ENCODE measurements at places on chromosomes 3 and 15.

DNA sequence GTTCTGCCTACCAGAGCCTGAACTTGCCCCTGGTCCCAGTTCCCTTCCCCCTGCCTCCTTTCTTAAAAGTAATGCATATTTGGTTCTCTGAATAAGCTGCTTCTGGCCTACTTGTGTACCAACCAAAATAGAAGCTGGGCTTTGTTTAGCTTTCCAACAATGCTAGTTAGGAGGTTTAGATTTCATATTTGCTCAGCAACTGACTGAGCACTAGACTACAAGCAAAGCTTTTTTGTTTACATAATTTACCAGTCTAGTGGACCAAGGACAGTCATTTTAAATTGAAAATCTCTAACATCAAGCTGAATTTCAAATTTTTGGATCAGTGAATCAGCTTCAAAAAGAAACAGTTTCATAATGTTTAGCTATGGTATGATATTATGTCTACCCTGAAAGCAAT lies 331.2 kb downstream of the ULK4 start:
- no peak for DNase-seq

DNA sequence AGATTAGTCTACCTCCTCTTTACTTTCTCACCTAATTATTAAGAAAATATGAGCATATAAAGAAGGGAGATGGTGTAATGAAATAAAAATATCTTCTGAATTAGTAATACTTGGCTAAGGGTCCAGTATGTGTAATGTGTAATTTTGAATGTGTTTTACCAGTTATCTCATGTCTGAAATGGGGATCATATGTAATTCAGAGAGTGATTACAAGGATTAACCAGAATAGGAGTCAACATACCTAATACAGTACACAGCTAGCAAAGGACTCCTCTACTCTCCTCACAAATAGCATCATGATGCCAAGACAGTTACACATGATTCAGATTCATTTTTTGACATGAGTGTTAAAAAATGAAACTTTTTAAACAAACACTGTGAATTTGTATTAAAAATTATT lies 570.4 kb downstream of the SI start:
- no peak for DNase-seq

- DNase-seq, result no peak
Observed at GRCh38 chr3:127769284-127770081, 52.8 kb downstream of the MGLL start.

GRCh38 chr3:127158614-127159229 lies 34.2 kb upstream of the PRR23E start:
- DNase-seq, result peak; percentile 68

- no peak for DNase-seq
Observed at GRCh38 chr15:95284492-95284891, 1046.0 kb upstream of the NR2F2 start.

DNA sequence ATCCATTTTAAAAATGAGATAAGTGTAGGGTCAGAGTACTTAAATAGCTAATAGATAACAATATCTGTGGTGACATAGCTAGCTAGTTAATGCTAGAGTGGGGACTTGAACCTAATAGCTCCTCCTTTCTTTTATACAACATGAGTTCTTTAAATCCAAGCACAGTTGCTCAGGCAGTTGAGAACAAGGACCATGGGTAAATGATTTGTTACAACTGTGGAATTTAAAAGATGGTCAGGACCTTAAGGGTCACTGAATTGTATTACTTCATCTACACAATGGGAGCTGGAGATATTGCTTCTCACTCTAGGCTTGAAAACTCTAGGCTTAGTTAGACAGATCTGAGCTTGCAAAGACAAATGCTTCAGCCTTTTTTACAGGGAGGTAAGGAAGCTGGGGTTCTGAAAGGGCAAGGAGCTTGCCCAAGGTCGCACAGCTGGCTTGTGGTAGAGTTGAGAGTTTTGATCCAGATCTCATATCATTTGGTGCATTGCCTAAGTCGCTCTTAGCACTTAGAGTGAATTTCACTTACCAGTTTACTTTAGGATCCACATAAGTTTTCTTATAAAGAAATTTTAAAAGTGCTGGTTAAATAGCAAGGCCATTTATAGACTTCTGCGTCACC lies 90.2 kb downstream of the EDEM1 start:
- no peak for DNase-seq

DNA sequence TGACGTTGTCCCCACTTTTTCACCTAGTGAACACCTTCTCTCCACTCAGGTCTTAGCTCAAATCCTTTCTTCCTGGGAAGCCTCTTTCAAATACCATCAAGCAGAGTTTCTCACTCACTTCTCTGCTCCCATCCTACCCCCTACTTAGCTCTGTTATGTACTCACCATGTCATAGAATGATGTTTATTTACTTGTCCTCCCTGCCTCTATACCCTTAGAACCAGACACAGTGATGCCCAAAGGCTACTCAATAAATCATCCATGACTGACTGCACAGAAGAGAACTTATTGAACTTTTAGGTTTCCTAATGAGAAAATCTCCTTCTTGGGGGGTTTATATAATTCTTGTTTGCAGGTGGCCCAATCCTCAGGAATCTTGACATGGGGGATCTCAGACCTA lies 154.2 kb downstream of the SSR3 start:
- no peak for DNase-seq

DNA sequence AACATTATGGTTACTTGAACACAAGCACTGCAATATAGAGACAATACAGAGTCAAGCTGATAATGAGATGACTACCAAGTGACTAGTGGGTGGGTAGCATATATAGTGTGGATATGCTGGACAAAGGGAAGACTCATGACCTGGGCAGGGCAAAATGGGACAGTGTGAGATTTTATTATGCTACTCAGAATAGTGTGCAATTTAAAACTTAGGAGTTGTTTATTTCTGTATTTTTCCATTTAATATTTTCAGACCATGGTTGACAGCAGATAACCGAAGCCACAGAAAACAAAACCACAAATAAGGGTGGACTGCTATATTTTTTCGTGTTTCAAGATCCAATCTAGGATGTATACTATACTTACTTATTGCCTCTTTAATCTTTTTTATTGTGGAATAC lies 19.6 kb downstream of the GALK2 start:
- no peak for DNase-seq

GRCh38 chr3:138908846-138909245 lies 38.1 kb downstream of the FOXL2 start:
- DNase-seq, result no peak

GRCh38 chr3:116441652-116442051 lies 3.6 kb downstream of the LSAMP start:
- no peak for DNase-seq

DNA sequence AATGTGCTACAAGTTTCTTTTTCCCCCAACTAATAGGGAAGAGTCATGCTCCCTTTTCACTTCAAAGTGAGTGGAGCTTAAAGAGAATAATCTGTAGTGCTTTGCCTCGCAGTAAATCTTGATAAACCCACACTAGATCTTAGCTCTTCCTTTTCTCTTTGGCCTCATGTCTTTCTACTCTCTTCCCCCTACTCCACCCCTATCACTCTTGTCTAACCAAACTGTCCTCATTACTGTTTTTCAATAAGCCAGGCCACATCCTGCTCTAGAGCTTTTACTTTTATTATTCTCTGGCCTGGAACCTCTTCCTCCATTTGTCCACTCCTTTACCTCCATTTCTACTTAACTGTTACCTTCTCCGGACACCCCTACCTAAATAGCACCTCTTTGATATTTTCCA lies 291.0 kb upstream of the SATB1 start:
- no peak for DNase-seq

- DNase-seq, result no peak
Observed at GRCh38 chr3:162337630-162338029, 841.0 kb downstream of the OTOL1 start.

DNA sequence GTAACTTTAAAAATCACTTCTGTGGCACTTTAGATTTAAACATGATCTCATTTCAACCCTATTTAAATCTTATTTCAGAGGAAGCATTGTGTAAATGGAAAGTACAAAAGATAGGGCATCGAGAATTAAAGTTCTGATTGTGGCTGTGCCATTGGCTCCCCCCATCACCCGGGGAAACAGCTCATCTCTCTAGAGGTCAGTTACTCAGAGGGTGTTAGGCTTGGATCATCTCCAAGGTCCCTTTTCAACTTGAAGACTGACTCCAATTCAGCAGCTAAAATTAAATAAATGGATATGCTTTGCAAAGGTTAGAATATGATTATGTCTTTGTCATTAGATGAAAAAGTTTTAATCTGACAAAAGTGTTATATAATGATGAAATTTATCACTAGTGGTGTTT lies 20.1 kb downstream of the CADM2 start:
- DNase-seq, result no peak

GRCh38 chr15:83850015-83850414 lies 196.1 kb downstream of the ADAMTSL3 start:
- no peak for DNase-seq

GRCh38 chr3:25421747-25422146 lies 6.3 kb upstream of the RARB start:
- no peak for DNase-seq

DNA sequence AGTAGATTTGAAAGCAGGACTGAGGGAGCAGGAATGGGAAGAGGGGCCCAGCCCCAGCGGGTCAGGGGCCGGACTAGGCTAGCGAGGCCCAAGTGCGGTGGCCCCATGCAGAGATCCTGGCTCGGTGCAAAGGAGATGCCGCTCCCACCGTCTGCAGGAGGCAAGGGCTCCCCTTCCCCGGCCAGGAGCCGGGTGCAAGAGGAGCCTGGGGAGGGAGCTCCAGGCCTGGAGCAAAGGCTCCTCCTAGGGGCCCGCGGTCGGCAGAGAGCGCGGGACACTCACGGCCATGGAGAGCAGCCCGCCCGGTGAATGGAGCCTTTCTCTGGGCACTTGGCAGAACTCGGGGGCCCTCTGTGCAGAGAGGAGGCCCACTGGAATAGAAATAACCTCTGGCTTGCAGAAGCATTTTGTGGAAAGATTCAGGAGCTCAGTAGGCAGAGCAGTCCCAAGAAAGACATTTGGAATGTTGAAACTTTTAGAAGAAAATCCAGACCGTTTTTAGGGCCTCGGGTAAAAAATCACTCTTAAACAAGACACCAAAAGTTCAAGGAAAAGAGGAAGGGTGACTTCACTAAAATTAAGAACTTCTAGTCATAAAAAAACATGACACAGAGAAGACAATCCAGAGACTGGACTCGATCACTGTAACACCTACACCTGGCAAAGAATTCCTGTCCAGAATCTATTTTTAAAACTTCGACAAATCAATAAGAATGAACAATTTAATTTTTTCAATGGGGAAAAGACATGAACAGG lies 43.0 kb upstream of the USP3 start:
- DNase-seq, result no peak

DNA sequence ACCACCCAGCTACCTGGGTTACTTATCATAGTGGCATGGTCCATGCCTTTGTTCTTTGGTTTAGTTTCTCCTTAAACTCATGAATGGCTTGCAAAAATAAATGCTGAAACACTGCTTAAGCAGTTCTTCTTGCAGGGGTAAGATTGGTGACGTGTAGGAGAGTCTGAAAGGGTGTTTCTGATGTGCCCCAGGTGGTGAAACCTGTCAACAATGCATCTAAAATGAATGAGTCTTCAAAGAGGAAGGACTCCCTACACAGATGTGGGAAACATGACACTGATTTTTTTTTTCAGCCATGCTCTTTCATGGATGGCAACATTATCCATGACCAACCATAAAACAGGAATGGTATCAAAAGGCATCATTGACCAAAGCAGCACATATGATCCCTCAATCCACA lies 72.0 kb downstream of the KCNH8 start:
- no peak for DNase-seq

GRCh38 chr3:42535981-42536784 lies 33.7 kb downstream of the VIPR1 start:
- DNase-seq, result no peak

DNA sequence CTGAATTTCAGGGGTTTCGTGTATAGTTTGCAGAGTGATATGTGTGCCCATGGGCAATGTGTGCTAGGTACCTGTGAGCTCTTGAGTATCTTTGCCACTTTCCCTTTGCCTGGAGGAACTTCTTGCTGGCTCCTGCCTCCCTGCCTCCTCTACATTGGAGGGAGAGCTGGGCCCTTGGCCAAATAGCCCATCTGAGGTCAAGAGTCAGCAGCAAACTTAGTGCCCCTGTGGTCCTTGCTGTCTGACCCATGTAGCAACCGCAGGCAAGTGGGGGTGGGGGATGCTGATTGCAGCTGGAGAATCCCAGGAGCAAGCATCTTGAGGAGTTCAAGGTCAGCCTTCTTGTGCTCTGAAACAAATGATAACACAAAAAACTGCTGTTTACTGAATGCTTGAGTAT lies 5.4 kb upstream of the TBC1D21 start:
- no peak for DNase-seq

- no peak for DNase-seq
Observed at GRCh38 chr3:40639006-40639405, 114.2 kb downstream of the ZNF621 start.

DNA sequence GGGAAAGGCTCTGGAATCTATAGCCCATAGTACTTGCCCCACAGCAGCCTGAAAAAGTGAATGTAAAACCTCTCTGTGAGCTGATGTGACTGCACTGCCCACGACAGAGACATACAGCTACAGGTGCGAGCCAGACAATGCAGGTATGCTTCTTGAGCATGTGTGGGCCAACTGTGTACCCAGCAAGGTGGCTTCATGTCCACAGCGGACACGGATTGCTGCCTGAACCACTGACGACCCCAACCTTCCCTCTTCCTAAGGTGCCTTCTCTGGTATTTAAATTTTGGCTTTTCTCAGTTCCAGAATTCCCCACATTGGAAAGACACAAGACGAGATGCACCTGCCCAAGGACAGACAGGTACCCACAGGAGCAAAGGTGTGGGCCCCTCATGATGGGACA lies 65.8 kb downstream of the SCN5A start:
- DNase-seq, result no peak

DNA sequence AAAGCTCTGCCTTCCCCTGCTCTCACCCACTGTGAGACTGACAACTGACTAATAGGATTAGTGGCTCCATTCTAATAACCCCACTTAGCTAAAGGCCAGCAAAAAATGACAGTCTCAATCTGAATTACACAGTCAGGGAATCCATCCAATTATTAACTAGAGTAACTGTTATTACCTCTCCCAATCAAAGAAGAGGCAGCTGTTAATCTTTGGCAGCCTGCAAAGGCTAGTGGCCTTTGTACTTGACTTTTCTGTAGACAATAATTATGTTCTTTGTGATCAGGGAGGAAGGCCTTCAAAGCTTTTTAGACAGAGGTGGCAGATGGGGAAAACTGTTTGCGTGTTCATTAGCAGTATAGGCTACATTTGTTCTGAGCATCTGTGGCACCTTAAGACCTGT lies 177.7 kb downstream of the ISL2 start:
- peak; percentile 67 for DNase-seq

DNA sequence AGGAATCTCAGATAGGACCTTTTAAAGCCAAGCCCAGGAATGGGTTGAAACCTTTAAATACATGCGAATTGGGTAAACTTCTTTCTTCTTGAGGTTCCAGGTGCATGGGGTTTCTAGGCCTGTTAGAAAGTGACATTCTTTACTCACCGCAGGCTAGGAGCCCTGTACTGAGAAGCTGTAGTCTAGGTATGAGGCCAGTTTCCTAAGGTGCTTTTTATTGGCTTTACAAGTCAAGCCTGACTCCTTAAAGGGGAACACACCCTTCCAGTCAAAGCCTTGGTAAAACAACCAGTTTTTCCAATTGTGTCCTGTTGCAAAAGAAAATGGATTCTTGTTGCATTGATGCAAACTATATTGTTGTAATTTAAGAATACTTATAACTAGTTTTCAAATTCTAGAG lies 76.1 kb upstream of the ATP11B start:
- no peak for DNase-seq

GRCh38 chr15:65862682-65863081 lies 6.6 kb upstream of the RAB11A start:
- no peak for DNase-seq

Measured in NCI-H2081 treated with DMSO at 0.1 percent for 48 hours (cell line).